ENCODE measurements at places on chromosomes 5 and 9.

GRCh38 chr9:134707031-134707680 lies 65.6 kb downstream of the COL5A1 start:
- no peak for DNase-seq

DNA sequence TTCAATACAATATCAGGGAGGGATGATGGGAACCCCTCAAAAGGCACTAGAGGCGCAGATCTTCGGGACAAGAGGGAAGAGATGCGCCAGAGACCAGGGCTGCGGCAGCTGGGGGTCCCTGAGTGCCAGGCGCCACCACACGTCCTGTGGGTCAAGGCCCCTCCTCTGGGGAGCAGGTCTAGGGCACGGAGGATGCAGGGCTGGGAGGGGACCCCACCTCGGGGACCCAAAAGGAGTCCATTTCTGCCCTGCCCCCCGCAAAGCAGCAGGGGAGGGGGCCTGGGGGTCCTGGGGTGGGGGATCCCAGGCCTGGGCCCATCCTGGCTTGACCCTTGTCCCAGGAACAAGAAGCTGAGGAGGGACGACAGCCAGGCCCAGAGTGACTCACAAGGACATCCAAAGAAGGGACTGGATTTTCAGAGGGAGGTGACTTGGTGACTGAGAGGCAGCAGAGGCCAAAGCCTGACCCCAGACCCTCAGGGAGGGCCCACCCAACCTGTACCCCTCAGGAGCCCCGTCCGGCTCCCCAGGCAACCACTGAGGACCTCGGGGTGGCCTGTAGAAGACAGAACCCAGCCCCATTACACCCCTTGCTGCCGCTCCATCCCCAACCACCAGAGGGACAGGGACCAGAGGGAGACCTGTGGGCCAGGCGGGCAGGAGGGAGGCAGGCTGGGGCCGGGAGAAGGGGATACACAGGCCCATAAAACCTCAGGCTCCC lies 54.2 kb downstream of the LRSAM1 start:
- no peak for DNase-seq

- DNase-seq = no peak
Measured at GRCh38 chr5:78062645-78063044, 231.9 kb downstream of the AP3B1 start.

DNA sequence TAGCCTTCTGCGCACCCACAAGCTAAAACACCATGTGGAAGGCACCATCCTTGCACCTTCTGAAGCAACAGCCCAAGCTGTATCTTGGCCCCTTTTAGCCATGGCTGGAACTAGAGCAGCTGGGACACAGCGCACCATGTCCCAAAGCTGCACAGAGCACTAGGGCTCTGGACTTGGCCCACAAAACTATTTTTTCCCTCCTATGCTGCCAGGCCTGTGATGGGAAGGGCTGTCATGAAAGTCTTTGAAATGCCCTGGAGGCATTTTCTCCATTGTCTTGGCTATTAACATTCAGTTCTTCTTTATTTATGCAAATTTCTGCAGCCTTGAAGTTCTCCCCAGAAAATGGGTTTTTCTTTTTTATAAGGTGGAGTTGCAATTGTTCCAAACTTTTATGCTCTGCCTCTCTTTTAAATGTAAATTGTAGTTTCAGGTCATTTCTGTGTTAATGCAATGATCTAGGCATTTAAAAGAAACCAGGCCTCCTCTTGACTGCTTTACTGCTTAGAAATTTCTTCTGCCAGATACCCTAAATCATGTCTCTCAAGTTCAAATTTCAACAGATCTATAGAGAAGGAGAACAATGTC lies 996.3 kb downstream of the TAF11L14 start:
- DNase-seq = no peak

GRCh38 chr5:174412941-174413340 lies 311.4 kb upstream of the MSX2 start:
- no peak for DNase-seq

DNA sequence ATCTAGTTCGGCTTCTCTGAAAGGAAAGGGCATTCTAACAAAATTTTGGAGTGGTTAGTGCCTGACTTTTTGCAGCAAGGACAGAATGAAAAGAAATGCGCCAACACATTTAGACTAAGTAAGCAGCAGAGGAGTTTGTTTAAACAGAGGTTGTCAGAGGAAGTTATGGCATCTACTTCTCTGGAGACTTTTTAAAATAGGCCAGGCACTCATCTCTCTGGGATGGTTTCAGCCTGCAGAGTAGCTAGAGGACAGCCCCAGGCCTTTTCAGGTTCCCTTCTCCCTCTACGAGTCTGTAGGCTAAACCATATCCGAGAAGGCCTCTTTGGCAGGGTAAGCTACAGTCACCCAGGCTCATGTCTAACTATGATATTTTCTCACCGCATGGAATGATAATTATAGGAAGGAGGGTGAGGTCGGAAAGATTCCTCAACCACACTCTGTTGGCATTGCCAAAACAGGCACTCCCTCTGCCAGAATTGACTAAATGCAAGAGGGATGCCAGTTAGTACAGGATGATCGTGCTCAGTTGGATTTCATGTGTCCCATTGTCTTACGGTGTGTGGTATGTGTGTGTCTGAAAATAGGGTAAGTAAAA lies 1.4 kb upstream of the CTXN3 start:
- DNase-seq = no peak

GRCh38 chr9:113805486-113806132 lies 70.5 kb upstream of the ZNF618 start:
- DNase-seq = no peak

DNA sequence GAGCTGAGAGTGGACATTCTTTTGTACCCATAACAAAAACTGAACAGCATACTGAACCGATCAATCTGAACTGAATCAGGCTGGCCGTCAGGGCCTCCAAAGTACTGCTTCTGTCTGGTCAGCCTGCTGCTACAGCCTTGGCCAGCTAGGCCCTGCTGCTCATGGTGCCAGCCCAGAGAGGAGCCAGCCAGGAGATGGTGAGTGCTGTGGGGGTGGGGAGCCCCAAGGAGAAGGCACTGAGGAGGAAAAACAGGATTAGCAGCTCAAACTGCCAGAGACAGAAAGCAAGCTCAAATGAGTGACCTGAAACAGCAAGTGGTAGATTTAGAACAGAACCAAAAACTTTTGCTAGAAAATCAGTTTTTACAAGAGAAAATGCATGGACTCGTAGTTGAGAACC lies 23.9 kb downstream of the SRP19 start:
- DNase-seq = no peak

GRCh38 chr5:78016863-78017529 lies 240.9 kb upstream of the TBCA start:
- peak; percentile 78 for DNase-seq

DNA sequence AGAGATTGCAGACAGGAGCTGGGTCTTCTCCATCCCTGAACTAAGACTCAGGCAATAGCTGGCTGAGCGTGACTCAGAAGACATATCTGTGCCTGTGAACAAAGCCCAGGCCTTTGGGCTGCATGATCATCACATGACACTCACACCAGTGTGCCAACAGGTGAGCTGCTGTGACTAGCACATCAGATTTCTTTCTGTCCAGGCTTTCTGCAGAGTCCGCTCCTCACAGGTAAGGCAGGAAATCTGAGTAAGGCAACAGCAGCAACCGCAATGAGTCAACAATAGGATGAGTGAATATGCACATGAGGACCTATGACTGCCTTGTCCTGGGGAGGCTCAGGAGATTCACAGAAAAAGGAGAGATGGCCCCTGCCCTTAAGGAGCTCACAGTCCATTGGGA lies 293.6 kb downstream of the ACTL7B start:
- DNase-seq = no peak

DNA sequence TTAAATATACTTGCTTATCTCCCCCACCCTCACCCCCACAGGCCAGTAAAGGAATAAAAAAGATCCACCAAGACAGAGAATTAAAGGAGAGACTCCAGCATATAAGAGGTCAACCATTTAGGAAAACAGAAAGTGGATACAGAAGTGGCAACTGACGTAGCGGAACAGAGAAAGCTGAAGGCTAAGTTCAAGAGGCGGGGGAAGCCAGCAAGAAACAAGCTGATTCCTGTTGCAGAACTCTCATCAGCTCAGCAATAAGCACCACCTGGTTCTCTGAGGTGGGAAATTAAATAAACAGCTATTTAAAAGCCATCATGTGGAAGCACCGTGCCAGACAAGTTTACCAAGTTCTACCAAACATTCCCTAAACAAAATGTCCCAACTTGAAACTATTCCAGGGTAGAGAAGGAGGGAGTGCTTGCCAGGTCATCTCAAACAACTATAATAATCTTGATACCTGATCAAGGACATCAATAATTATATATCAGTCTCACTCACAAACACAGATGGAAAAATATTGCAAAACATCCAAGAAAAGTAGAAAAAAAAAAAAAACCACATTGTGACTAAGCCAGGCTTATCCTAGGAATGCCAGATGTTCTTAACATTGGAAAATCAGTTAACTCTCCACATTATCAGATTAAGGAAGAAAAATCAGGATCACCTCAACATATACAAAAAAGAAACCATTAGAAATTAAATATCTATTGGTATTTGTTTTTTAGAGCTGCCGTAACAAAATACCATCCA lies 7.3 kb upstream of the ARL15 start:
- no peak for DNase-seq

DNA sequence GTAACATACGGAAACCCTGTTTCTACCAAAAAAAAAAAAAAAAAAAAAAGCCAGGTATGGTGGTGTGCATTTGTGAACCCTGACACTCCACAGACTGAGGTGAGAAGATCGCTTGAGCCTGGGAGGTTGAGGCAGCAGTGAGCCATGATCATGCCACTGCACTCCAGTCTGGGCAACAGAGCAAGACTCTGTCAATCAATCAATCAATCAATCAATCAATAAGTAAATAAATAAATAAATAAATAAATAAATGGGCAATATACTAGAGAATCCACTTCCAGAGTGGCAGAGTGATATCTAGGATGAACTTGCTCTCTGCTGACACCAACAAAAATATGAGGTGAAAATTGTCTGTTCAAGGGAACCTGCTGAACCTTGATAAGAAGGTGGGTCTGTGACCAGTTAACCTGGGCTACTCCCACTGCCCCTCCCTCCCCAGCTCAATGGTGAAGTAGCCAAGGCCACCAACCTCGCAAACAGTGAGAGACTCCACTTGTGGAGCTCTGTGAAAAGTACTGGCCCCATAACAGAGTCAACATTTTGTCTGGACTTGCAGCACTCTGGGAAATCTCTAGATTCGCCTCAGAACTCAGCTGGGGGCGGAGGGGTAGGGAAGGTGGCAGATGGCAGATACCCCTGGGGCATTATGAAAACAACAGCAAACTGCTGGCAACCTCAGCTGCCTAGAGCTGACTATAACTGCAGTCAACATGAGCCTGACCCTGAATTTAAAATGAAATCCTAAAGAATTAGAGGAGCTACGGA lies 163.7 kb downstream of the ROR2 start:
- DNase-seq = no peak

GRCh38 chr5:150787656-150788055 lies 9.1 kb downstream of the SMIM3 start:
- DNase-seq = no peak

- DNase-seq = no peak
Measured at GRCh38 chr9:32385152-32385884, 875 bp downstream of the ACO1 start.

DNA sequence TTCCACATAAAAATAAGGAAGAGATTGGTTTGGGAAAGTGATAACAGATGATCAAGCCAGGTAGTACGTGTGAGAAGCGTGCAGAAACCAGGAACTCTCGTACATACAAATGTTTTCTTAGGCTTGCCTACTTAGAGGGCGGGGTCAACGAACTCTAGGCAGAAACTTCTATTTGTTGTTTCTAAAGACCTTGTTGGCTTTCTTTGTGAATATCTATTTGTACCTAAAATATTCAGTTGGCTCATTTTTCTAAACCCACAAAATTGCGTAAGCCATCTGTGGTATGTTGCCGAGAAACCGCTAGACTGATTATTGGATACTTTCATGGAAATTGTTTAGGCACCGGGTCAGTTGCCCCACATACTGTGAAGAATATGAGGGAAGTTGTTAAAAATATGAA lies 458.5 kb downstream of the MAT2B start:
- DNase-seq = no peak

DNA sequence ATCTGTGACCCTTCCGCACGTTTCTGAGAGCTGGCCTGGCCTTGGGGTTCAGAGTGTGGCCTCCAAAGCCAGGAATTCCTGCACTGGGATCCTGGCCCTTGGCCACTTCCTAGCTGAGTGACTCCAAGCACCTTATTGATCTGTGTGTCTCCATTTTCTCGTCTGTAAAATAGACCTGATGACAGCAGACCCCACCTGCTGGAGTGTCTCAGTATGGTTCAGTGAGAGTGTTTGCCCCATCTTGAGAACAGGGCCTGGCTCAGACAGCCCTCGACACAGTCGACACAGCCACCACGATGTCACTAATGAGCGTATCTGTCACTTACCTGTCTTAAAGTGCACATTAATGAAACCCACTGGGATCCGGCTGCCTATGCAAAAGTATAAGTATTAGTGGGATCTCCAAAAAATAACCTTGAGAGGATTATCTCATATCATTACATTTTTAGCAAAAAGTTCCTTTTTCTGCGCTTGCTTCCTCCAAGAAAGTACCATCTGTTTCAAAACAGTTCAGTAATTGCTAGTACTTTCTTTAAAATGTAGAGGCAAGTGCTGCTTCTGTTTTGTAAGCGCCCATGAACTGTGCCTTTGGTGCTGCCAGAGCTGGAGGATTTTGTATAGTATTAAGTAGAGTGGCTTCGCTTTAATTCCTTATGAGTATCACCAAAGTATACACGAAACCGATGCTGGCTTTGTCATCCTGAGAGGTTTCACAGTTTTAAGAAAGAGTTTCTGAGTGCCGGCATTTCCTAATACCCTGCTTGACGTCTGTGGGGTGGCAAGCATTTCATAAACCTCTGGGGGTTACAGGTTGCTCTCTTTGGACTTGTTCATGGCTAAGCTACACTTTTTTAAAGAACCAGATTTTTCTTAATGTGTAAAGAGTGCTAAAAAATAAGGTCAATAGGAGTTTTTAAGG lies 31.7 kb downstream of the UBE2QL1 start:
- no peak for DNase-seq

- DNase-seq = no peak
Measured at GRCh38 chr9:69674112-69674685, 2.0 kb upstream of the APBA1 start.

GRCh38 chr5:105688227-105688792 lies 1982.4 kb downstream of the EFNA5 start:
- no peak for DNase-seq

DNA sequence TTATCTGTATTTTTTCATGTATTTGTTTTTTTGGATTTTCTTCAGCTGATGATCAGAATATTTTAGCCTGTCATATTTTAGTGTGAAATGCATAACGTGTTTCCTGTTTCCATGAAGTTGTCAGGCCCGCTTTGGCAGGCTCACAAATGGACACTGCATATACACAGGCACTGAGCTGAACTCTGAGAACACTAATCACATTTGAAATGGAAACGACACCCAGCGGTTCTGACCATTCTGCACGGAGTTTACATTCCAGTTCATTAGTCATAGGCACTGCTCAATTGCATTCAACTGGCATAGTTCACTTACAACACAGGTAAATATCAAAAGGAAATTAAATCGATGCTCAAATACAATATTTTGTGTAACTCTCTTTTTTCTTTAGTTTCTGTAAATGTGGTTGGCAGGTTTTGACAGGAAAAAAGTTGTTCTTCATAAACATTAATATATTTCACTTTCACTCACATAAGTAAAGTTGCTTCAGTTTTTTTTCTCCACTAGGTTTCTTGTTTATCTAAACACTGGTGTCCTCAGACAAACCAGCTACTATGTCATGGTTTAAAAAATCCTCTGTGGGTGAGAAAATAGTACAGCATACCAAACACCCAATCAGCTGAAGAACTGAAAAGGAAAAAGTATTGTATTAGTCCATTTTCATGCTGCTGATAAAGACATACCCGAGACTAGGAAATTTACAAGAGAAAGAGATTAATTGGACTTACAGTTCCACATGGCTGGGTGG lies 559.0 kb upstream of the DAP start:
- no peak for DNase-seq

Data from NCI-H1930 (cell line).